CD14-positive monocyte (primary cell): ENCODE measurements at places on chromosomes 13 and 19.

- DNase-seq, result no peak
Observed at GRCh38 chr19:45729800-45730290, 851 bp downstream of the FBXO46 start.

DNA sequence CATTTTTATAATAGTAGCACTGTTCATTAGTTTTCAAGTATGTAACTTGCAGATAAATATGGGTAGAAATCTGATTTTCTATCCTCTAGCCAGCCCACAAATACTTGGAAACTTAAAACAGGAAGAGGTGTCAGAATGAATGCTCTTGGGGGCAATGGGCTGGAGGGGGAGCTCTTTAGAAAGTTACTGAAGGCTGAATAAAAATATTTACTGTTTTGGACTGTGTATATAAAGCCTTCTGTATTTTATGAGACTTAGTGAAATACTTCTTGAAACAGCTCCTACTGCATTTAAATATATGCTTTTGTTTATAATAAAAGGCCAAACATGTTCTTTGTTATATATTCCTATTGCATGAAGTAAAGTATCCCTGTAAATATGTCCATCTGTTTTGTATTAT is 138.8 kb downstream of the RGCC start:
- no peak for DNase-seq

- DNase-seq, result no peak
Observed at GRCh38 chr13:61695147-61695546, 279.5 kb upstream of the PCDH20 start.

DNA sequence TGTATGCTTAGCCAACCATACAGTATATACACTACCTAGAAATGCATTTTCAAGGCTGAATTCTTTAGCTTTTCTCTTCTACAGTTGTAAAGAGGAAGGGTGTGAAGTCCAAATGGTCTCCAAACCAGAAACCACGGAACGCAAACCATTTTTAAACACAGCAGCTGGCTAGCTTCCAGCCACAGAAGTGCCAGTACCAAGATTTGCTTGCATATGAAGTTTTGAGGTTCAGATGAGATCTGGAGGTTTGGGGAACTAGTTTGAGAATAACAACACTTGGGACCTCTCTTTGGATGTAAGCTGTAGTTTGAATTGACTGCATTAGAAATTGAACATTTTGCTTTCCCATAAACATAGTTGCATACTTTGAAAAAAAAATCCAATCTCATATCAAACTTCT is 1243.5 kb downstream of the EFNB2 start:
- DNase-seq, result no peak

DNA sequence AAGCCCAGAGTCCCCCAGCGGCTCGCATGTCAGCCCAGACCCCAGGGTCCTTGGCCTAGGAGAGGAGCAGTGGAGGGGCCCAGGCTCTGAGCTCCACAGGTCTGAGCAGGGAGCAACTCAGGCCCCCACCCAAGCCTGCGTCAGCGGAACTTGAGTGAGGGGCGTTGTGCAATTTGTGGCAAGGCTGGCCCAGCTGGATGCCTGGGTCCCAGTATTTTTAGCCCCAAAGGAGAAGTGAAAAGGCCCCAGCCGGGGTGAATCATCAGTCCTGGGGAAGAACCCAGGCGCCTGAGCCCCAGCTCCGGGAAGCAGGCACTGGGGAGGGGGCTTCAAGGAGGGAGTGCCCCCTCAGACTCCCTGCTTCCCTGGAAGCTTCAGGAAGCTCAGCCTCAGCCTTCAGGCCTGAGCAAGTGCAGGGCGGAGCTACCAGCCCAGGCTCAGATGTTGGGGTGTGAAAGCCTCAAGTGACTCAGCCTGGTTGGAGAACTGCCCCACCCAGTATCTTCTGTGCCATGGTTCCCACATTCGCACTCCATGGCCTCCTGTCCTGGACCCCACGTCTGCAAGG is 7.2 kb downstream of the MED29 start:
- DNase-seq, result peak; percentile 100

- peak; percentile 21 for DNase-seq
Observed at GRCh38 chr19:38022791-38023670, 116.0 kb downstream of the SIPA1L3 start.

DNA sequence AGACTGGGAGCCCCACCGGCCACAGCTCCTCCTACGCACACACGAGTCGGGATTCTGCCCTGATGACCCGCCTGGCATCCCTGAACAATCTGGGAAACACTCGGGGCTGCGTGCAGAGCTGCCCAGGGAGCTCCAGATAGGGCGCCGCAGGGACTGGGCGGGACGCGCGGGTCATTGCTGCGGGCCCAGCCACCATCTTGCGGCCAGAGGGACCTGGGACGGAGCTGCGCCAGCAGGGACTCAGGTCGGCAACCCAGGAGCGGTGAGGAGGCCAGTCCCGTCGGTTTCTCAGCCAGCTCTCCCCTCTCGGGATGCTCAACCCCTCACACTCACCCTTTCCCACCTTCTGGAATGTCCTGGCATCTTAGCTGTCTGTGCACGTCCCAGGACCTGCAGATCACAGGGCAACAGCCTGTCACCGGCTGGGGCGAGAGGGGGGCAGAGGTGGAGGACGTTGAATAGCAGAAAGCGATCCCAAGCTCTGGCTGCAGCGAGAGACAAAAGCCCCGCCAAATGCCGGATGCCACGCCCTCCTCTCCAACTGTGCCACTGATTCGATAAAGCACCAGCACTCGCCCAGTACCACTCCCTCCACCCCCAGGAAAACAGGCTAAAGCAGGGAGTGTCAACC is 20.4 kb upstream of the ZNF91 start:
- DNase-seq, result no peak

DNA sequence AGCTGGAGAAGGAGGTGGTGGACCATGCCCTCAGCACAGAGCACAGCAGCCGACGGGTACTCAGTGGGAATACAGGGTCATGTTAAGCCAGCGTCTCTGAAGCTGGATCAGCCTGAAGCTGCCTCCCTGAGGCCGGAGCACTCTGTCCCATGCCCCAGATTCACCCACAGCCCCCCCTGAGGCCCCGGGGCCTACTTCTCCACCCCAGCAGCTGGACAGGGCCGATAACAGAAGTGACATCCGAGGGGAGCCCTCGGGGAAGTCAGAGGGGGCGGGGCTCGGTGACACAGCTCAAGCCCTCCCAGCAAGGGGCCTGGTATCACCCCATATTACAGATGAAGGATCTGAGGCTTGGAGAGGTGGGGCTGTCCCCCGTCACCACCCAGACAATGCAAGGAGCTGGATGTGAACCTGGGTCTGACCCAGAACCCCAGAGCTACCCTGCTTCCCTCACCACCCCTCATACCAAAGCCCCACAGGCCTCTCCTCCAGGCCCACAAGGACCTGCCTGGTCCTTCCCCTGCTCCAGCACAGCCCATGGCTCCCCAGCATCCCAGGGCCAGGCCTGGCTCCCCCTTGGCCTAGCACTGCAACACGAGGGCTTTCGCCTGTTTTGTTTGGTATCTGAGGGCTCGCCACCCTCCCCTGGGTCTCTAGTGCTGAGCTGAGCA is 5.7 kb downstream of the R3HDM4 start:
- DNase-seq, result peak; percentile 72

- no peak for DNase-seq
Observed at GRCh38 chr19:5398693-5399057, 56.5 kb upstream of the ZNRF4 start.

- no peak for DNase-seq
Observed at GRCh38 chr13:111122631-111123030, 7.5 kb downstream of the ARHGEF7 start.

GRCh38 chr13:91346062-91346461 is 1.4 kb upstream of the MIR17HG start:
- peak; percentile 17 for DNase-seq

GRCh38 chr19:34104557-34104956 is 67.7 kb upstream of the LSM14A start:
- DNase-seq, result no peak
